Suprapubic skin (tissue), 4 donors: ENCODE measurements at places on chromosomes 2 and 18. TPM values are rescaled to one million over a fixed set of nuclear protein-coding genes. Genes with fewer than 3 reads are reported as not detected.

The GNLY gene
- total RNA-seq = 4.8 TPM

The VWA3B gene
- not detected for total RNA-seq

DNA sequence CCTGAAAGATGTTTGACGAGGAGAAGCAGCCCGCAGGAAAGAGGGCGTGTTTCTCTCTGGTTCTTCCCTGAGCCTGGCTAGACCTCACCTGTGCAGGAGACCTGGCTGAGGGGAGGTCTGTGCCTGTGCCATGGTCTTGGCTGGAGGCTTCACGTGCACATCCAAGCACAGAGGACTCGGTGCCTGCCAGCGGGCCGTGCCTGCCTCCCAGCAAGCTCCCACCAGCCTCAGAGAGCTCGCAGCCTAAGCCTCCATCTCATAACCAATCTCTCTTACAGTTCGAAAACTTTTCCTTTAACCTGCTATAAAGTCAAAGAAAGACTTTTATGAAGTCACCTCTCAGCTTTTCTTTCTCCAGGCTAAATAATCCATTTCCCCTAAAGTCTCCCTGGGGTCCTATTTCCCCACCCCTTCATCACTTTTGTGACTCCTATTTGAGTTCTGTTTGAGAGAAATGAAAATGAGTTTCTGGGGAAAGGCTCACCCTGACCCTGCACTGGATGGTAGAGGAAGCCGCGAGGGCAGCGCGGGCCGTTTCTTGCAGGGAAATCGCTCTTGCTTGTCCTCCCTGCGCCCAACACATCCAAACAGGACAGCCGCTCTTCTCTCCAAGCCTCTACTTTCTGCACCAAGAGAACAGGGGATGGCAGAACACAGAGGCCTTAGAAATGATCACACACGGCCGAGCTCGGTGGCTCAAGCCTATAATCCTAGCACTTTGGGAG lies 521.0 kb downstream of the SOX11 start:
- no peak overlapping the region for H3K27ac ChIP-seq
- H3K36me3 ChIP-seq = no peaks in the 10 kb centered on the region
- no peaks in the 10 kb centered on the region for H3K27me3 ChIP-seq
- no peak overlapping the region for H3K4me3 ChIP-seq
- DNase-seq = no peak
- H3K4me1 ChIP-seq = no peaks in the 10 kb centered on the region

DNA sequence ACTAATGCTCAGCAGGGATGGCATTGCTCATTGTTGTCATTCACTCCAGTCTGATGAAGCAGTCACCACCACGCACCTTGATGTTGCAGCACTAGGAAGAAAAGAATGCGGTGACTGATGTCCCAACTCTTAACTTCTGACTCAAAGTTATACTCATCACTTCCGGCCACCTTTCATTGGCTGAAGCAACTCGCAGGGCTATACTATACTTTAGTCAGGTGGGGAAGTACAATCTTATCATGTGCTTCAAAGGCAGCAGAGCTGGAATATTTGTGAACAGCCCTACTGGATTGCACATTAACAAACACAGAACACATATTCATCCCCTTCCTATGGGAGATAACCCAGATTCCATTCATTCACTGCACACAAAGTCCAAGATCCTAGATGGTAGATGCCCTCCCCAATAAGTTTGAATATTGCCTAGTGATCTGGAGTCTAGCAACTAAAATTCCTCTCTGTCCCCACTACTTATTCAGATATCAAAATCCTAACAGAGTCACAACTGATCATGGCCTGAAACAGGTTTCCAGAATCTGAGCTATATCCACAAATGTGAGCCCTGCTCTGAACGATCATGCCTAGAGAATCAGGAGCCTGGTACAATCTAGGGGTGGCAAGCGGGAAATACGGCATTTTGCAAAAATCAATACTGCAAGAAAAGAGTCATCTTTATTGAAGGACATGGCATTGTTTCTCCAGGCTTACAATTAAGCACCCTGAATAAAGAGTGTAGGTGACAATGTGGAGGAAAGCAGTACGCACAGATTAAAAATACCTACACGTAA lies 3.4 kb upstream of the SPATS2L start:
- H3K36me3 ChIP-seq = no peaks in the 10 kb centered on the region
- DNase-seq = no peak
- no peak overlapping the region for H3K4me3 ChIP-seq

- H3K4me1 ChIP-seq = peaks cover 6% of the 10 kb centered on the region
- DNase-seq = no peak
- H3K27me3 ChIP-seq = no peaks in the 10 kb centered on the region
- no peak overlapping the region for H3K4me3 ChIP-seq
- no peak overlapping the region for H3K27ac ChIP-seq
Observed at GRCh38 chr18:11269257-11269656, 119.9 kb upstream of the PIEZO2 start.

DNA sequence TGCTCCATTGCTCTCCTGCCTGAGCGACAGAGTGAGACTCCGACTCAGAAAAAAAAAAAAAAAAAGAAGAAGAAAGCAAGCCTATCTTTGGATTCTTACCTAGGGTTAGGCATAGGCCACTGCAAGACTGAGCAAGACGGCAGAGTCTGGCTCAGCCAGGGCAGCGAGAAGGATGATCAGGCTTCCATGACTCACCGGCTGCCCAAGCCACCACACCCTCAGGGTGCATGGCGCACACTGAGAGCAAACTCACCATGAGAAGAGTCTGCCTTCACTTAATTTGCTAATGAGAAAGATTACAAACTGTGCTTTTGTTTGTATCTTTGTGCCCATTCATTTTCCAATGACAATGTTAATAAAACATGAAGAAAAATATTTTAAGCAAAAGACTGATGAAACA lies 8.2 kb downstream of the FAM110C start:
- H3K4me1 ChIP-seq = peaks cover 41% of the 10 kb centered on the region
- H3K36me3 ChIP-seq = no peaks in the 10 kb centered on the region
- no peak for DNase-seq
- H3K4me3 ChIP-seq = no peak overlapping the region
- H3K27ac ChIP-seq = peak overlapping the region; percentile 61
- H3K27me3 ChIP-seq = peaks cover 4% of the 10 kb centered on the region

DNA sequence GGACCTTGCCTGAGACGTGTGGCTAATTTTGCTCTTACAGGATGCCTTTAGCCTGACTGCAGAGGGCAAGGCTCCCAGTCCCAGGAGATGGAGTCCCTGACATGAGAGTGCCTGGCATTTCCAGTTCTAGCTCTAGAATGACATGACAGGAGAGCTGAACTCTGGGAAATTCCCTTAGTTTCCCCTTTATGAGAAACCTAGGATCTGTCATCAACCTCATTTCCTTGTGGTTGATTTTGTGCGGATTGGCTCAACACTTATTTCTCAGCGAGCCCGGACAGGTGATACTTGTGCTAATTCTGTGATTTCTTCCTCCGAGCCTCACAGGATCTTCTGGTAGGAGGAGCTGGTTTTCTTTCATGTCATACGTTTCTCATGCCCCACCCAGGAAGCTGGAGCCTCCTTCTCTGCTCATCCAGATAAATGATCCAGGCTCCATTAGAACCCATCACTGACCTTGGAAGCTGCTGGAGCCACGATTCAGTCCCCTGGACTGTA lies at the start of gene IL36G:
Gene IL36G, plus strand, starts transcription at position 448 of the 498 bp plus-strand sequence. CDS start 633 bp downstream, outside the sequence.
- H3K27me3 ChIP-seq = peaks cover 13% of the 10 kb centered on the region
- no peaks in the 10 kb centered on the region for H3K36me3 ChIP-seq
- no peak for DNase-seq
- no peak within 1 kb of the TSS for H3K4me3 ChIP-seq

DNA sequence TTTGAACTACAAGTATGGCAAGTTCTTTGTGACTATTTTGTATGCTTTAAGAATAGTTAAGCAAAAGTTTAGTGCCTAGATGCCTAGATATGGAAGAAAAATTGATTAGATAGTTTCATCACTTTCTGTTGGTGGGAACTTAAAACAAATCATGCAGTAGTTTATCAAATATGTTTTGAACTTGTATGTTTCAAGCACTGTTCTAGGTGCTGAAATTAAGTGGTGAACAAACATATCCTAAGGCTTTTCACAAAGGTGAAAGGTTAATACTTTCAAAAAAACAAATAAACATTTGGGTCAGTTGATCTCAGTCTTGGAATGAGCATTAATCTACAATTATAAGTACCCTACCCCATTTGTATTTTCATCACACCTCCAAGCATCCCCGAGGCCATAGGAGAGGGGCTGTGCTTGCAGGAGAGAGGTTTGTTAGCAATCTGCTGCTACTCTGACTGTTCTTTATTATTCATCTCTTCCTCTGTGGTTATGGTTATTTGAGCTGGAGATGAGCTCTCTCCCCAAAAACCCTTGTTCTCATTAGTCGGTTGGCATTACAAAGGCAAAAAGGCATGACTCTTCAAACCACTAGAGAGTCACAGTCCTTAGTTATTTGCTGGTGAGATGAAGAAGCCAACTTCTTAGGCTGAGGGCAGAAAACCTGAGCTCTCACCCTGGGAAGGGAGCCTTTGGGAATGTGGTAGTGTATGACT lies 103.9 kb upstream of the FHL2 start:
- no peak overlapping the region for H3K27ac ChIP-seq
- H3K27me3 ChIP-seq = no peaks in the 10 kb centered on the region

DNA sequence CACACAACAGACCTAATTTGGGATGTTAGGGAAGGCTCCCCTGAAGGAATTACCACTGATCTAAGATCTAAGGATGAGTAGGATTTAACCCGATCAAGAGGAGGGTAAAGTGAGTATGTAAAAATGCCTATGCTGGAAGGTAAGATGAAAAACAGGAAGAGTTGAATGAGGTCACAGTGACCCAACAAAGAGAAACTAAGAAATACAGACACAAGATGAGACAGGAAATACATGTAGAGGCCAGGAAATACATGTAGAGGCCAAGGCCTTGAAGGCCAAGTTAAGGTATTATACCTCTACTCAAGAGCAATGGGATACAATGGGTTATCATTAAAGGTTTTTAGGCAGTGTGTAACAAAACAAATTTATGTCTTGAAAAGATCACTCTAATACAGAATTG lies 131.6 kb upstream of the TANK start:
- no peaks in the 10 kb centered on the region for H3K36me3 ChIP-seq
- H3K4me3 ChIP-seq = no peak overlapping the region
- no peak overlapping the region for H3K27ac ChIP-seq
- no peak for DNase-seq
- no peaks in the 10 kb centered on the region for H3K27me3 ChIP-seq

DNA sequence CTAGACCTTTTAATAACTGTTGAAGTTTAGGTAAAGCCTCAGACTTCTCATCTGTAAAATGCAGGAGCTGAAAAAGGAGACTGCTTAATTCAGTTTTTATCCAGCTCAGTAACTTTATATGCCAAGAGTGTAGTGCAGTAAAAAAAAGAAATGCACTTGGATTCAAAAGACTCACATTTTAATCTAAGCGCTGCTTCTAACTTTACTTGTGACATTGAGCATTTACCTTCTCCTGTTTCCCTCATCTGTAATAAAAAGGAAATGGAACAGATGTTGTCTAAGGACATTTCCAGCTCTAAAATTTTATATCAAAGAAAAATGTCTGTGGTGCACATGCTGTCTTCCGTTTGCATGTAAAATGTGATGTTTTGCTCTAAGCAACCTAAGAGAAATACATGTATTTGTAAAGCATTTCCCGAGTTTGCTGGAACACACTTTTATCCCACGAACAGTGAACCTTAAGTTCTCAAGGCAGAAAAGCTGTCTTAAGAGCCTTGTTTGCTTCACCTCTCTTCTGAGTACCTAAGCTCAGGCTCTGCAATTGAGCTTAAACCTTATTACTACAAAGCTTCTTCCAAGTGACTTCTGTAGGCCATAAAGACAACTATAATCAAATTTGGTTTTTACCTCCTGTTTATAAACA lies 24.2 kb upstream of the TANK start:
- H3K4me3 ChIP-seq = no peak overlapping the region
- H3K36me3 ChIP-seq = no peaks in the 10 kb centered on the region
- peak overlapping the region; percentile 71 for H3K27ac ChIP-seq
- H3K27me3 ChIP-seq = no peaks in the 10 kb centered on the region
- peaks cover 34% of the 10 kb centered on the region for H3K4me1 ChIP-seq

- H3K36me3 ChIP-seq = peaks cover 43% of the 10 kb centered on the region
- H3K4me1 ChIP-seq = no peaks in the 10 kb centered on the region
- H3K27me3 ChIP-seq = no peaks in the 10 kb centered on the region
- no peak for DNase-seq
Observed at GRCh38 chr2:74333896-74334586, 9.2 kb downstream of the SLC4A5 start.

DNA sequence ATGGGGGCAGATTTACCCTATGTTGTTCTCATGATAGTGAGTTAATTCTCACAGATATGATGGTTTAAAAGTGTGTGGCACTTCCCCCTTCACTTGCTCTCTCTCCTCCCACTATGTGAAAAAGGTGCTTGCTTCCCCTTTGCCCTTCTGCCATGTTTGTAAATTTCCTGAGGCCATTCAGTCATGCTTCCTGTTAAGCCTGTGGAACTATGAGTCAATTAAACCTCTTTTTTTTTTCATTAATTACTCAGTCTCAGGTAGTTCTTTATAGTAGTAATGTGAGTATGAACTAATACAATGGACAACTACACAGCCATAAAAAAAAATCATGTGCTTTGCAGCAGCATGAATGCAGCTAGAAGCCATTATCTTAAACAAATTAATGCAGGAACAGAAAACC lies 118.5 kb downstream of the CALCRL start:
- no peak overlapping the region for H3K4me3 ChIP-seq
- no peak overlapping the region for H3K27ac ChIP-seq
- DNase-seq = no peak
- no peaks in the 10 kb centered on the region for H3K4me1 ChIP-seq

DNA sequence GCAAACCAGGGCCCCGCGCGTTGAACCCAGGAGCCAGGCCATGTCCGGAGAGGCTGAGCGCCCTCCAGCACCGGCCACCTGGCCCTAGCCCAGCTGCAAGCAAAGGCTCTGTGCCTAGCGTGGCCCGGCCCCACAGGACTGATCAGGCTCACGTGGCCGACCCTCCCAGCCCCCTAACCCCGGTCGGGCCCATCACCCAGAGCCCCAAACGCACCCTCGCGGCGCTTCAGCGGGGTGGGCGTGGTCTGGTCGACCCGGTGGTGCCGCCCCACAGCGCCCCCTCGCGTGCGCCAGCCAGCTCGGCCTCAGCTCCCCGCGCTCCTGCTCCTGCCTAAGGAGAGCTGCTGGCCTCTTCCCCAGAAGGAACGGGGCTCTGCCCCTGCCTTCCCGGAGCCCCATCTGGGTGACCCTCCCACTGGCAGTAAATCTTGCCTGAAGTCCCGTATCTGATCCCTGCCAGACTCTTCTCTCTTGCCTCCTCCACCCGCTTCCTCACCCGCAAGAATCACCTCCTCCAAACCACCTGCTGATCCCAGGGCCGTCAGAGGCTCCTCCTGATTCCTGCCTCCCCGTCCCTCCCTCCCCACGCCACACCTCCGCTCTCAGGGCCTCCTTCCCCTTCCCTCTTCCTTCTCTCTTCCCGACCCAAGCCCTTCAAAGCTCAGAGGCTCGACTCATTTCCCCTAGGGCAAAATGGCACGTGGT lies 12.3 kb upstream of the TEX51 start:
- peak overlapping the region; percentile 42 for H3K4me3 ChIP-seq
- no peaks in the 10 kb centered on the region for H3K36me3 ChIP-seq
- peaks cover 23% of the 10 kb centered on the region for H3K27me3 ChIP-seq
- peaks cover 16% of the 10 kb centered on the region for H3K4me1 ChIP-seq

GRCh38 chr2:217248312-217248935 lies 388.6 kb upstream of the TNP1 start:
- H3K4me1 ChIP-seq = peaks cover 26% of the 10 kb centered on the region
- peak overlapping the region; percentile 3 for H3K4me3 ChIP-seq
- peak overlapping the region; percentile 7 for H3K27ac ChIP-seq
- peak; percentile 85 for DNase-seq
- no peaks in the 10 kb centered on the region for H3K36me3 ChIP-seq
- no peaks in the 10 kb centered on the region for H3K27me3 ChIP-seq

- H3K4me1 ChIP-seq = no peaks in the 10 kb centered on the region
- no peaks in the 10 kb centered on the region for H3K36me3 ChIP-seq
- no peak overlapping the region for H3K4me3 ChIP-seq
- DNase-seq = no peak
- no peaks in the 10 kb centered on the region for H3K27me3 ChIP-seq
Observed at GRCh38 chr2:211435331-211435730, 878.9 kb downstream of the CPS1 start.
